ENCODE measurements at places on chromosomes 1 and 21. TPM values are rescaled to one million over a fixed set of nuclear protein-coding genes. Genes with fewer than 3 reads are reported as not detected.

DNA sequence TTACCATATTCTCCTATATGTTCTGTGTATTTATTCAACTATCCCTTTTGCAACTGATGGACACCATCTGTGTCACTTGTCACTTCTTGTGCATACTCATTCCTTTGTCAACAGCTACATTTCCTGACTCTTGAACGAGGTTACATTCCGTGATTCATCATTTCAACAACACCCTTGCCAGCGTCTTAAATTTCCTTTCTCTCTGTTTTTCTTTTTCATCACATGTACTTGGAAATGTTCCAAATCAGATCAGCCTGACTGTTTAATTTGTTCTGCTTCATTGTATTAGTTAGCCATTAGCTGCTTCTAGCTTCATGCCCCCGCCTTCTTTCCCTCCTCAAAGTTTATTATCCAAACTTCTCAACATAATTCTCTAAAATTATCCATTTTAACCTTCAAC lies 173.0 kb downstream of the ADGRL4 start:
- no peak for DNase-seq

- no peak for DNase-seq
Observed at GRCh38 chr1:198696211-198696610, 57.4 kb downstream of the PTPRC start.

GRCh38 chr21:15820852-15821379 lies 91.1 kb downstream of the USP25 start:
- DNase-seq, result no peak

Gene HPCAL4
- 0.09 TPM for total RNA-seq

Gene FCRL1
- 1.4 TPM for total RNA-seq

GRCh38 chr1:167617153-167618147 lies 12.6 kb upstream of the RCSD1 start:
- DNase-seq, result no peak

- DNase-seq, result no peak
Observed at GRCh38 chr1:177307771-177308170, 137.0 kb downstream of the BRINP2 start.

Data from upper lobe of right lung (tissue), 1 donor.